ENCODE measurements at places on chromosomes 12 and 14.

DNA sequence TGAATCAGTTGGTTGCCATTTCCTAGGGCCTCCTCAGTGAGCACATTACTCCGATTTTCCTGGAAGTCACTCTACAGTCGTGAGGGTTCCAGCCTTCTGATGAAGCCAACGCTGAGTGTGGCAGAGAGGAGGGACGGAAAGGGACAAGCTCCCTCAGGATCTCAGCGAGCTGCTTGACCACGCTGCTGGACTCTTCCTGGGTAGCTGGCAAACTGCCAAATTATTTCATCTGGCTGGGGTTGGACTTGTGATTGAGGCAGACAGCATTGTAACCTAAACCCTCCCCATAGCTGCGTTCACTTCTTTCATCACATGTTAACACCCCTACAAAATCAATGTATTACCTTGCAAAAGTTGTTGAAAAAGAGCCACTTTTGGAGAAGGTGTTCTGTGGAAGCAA lies 69.6 kb upstream of the CHST11 start:
- no peak for DNase-seq

- no peak for DNase-seq
Measured at GRCh38 chr14:39558525-39558924, 126.3 kb upstream of the FBXO33 start.

DNA sequence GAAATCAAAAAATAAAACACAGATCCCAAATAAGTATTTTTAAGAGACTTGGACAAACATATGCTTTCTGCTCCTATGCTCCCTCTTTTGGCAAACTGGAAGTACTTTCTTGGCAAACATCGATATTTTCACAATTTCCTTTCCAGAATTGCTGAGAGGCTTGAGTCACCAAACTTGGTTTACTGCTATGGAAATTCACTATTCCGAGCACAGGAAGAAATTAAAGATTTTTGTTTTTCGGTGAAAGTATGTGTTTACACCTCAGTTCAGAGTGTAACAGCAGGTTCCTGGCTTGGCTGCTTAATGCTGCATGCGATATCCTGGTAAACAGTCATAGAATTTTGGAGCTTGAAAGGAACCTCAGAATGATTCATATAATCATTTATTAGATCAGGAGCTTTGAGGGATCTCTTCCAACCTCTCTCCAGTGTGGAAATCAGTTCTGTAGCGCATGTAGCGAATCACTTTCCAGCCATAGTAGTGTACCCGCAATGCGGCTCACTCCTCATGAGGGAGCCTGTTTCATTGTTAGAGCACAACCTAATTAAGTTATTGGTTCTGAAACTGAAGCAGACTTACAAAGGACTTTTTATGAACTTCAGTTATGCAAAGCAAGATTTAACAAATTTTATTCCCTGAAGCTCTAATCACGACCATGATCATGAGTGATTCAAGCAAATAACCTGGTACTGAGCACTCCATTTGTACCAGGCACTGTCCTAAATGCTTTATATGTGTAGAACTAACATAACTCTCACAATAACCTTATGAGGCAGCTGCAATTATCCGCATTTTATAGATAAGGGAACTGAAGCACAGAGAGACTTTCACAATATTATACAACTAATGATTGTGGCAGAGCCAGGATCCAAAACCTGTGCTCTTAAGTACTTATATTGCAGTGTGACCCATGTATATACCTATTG lies 56.4 kb upstream of the ATP2A2 start:
- DNase-seq, result peak; percentile 71

- no peak for DNase-seq
Measured at GRCh38 chr12:69961246-69961645, 136.2 kb downstream of the MYRFL start.

DNA sequence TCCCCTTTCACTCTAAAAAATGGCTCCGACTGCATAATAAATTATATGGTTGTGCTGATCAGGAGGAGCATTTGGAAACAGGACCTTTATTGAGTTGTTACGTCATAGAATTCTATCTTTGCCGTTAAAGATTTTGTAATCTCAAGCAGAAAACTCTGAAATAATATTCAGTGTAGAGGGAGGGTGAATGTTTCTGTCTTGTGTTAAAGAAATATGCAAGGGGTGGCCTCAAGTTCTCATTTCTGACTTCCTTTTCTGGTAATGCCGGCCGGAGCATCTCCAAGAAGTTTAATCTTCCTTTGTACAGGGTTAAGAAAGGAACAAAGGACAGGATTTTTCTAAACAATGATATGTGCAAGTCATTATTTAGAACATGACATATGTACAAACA lies 165.1 kb downstream of the SLC38A4 start:
- DNase-seq, result peak; percentile 41

Measured in fibroblast of skin of left biceps (primary cell).